ENCODE measurements at places on chromosomes 12 and 14.

GRCh38 chr14:81125536-81125935 is 95.2 kb downstream of the GTF2A1 start:
- no peak for DNase-seq

GRCh38 chr14:90577661-90578282 is 180.9 kb downstream of the CALM1 start:
- no peak for DNase-seq

DNA sequence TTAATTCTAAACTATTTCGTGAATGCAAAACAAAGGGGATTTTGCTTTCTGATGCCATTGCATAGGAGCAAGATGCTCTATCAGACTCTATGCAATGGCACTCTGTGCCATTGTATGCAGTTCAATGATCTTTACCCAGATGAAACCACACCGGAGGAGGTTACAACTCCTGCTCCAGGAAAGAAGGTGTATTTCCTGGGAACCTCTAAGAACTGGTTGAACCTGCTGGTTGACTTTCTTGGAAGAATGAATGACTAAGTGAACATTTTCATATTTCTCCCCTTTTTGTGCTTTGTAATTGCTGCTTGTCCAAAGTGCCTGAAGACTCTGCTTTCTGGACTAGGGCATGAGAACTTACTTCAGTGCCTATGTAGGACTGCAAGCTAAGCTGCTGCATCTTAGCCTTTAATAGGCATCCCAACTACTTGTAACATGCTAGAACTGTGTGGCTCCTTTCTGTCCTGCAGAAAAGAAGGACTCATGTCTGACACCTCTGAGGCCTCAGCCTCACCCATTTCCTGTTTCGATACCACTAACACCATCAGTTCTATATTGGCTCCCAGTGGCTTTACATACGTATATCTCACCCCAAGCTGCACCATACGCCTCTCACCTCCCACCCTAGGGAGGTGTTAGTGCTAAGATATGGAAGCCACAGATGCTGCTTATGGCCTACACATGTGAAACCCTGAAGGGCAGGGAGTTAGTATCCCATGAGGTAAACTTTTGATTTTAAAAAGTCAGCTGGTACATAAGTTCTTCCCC is 193.5 kb upstream of the CNOT2 start:
- DNase-seq, result no peak

- no peak for DNase-seq
These were observed 85.0 kb downstream of the MNAT1 start for GRCh38 chr14:60819575-60819974.

DNA sequence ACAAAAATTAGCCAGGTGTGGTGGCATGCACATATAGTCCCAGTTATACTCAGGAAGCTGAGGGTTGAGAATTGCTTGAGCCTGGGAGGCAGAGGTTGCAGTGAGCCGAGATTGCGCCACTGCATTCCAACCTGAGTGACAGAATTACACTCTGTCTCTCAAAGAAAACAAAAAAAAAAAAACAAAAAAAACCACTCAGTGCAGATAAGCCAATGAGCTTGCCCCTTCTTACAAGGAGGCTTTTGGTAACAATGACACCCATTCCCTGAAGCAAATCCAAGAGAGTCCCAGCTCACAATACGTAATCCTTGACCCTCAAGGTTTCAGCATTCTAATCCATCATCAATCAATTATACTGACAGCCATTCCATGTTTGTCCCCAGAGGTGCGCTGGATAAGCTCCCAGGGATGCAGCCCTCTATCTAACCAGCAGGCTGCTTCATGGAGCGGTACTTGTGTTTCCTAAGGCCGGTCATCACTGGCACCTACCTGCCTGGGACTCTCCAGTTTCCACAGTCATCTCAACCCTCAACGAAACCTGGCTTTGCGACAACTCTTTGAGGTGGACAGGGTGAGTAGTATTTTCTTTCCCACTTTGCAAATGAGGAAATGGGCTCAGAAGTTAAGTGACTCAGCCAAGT is 12.4 kb downstream of the GCN1 start:
- DNase-seq, result no peak

DNA sequence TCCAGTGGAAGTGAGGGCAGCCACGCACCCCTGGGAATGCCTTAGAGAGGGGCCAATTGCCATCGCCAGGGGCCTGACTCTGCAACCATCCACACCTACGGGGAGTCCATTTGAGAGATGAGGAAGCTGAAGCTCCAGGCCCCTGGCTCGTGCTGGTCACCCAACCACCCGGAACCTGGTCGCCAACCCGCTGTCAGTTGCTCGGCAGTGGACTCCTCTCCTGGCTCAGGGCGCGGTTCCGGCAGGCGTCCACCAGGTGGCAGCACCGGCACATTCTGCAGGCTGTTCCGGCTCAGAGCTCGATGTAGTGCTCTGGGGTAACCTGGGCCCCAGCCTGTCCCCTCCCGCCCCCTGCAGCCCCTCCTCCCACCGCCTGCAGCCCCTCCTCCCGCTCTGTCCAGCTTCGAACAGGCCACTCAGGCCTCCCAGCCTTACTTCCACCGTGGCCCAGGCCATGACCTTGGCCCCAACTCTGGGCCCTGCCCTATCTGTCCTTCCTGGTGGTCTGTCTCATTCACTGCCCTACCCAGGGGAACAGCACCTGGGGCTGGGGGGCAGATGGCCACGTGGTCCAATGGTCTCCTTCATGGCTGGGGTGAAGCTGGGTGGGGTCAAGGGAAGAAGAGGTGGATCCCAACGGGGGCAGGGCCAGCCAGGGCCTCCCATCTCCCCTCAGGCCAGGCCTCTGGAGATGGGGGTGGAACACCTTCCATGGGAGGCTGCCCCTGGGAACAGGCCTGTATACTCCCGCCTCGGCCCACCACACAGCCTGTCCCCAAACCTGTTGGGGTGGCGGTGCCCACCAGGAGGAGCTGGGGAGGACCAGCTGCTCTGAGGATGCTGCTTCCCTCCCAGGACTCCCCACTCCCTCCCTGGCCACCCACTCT is 15.7 kb downstream of the SIVA1 start:
- DNase-seq, result peak; percentile 68

DNA sequence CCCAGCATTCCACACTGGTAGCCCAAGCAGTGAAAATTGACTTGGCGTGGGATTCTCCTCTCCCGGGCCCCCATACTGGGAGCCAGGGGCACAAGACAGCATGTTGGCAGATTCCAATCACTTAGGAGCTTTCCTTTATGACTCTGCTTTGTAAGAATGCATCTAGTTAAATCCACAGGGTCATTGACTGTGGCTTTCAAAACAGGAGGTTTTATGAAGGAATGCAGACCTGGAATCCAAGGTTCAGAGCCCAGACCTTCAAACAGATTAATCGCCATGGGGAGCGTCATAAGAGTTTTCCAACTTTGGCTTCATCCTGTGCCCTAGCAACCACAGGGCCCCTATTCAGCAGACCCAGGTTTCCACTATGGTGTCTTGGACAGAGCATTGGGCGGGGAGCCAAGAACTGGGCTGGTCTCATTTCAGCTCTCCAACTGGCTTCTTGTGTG is 76.4 kb upstream of the RMST start:
- DNase-seq, result no peak

- DNase-seq, result no peak
These were observed 34.9 kb downstream of the PPHLN1 start for GRCh38 chr12:42360747-42361403.

- no peak for DNase-seq
These were observed 5.9 kb downstream of the ARL6IP4 start for GRCh38 chr12:122986258-122986871.

DNA sequence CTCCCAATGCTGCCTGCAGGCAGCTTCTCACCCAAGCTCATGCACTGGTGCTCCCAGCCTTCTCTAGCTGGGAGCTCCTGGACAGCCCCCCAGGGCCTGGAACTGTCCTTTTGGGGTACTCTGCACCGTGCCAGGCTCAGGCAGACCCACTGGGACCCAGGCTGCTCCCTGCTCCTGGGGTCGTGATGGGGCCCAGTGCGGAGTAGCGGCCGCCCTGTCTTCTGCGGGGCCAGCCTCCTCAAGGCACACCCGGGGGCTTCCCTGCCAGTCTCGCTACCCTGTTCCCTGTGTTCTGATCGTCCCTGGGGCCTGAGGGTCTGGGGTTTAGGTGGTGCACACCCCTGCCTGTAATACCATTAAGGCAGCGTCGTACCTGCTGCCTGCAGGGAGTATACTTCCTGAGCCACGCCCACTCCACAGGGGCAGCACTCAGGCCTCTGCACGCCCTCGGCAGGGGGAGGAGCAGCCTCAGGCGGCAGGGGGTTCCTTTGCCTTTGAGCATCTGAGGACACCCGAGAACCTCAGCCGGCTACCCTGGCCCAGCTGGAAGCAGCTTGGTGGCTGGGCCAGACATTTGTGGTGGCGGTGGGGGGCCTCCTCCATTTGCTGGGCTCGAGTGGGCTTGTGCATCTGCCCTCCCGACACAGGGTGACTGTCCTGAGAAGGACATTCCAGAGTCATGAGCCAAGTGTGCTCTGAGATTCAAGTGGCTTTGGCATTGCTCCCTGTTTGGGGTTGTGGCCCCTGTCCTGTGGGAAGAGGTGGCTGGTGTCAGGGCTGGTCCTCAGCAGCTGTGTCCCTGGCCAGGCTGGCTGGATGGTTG is 9.2 kb upstream of the CRIP2 start:
- DNase-seq, result no peak

- no peak for DNase-seq
These were observed 284.5 kb downstream of the DPF3 start for GRCh38 chr14:72609205-72609916.

DNA sequence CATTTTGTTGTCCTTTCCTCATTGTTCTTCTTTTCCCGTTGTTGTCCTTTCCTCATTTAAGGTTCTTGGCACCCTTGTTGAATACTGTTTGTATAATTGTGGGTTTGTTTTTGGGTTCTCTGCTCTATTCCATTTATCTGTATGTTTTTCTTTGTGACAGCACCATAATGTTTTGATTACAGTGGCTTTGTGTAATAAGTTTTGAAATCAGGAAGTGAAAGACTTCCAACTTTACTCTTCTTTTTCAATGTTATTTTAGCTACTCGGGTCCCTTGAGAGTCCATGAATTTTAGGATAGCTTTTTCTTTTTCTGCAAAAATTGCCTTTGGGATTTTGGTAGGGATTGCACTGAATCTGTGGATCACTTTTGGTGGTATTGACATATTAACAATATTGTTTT is 28.1 kb downstream of the ETNK1 start:
- DNase-seq, result no peak

- DNase-seq, result no peak
These were observed 78.5 kb downstream of the TMEM117 start for GRCh38 chr12:43914391-43914790.

GRCh38 chr12:75481774-75482173 is 1.2 kb downstream of the GLIPR1 start:
- DNase-seq, result no peak

GRCh38 chr12:6697584-6698351 is 2.8 kb downstream of the PIANP start:
- DNase-seq, result peak; percentile 28

DNA sequence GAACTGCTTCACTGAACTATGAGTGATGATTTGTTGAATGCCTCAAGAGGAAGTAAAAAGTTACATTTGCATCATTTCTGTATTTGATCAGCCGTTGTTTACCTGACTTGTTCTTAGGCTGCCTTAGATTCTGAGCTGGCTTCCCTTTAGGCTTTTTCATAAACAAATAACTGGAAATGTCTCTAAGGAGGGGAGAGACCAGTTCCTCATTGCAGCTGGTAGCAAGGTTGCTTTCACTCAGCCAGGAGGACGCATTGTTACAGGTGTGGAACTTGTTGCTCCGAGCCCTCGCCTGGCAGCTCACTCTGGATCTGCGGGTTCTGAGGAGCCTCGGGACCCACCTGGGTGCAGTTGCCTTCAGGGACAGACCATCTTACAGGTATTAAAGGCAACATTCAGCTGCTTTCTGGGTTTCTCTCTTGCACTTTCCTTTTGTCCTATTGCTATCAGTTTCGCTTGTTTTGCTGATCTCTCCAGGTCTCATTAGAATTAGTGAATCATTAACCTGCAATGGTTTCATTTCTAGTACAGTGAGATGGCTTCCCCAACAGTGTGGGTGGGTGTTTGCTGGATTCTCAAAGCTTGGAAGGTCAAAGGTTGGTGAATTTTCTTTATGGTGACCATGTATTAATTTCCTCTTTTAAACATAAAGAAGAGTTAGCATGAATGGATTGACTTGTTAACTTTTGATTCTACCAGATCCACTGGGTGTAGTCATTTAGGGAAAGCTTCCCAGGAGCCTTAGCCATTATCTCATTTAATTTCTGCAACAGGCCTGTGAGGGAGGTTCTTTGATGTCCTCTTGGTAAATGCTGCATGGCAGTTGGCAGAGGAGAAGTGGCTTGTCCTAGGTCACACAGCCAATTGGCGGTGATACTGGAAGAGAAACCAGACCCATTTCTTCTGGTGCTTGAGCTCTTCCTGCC is at the start of gene PLEKHG7:
Gene PLEKHG7 (plus strand): TSS at position 236 of the 926 bp plus-strand sequence. CDS start 3,643 bp downstream, outside the sequence.
- no peak for DNase-seq

DNA sequence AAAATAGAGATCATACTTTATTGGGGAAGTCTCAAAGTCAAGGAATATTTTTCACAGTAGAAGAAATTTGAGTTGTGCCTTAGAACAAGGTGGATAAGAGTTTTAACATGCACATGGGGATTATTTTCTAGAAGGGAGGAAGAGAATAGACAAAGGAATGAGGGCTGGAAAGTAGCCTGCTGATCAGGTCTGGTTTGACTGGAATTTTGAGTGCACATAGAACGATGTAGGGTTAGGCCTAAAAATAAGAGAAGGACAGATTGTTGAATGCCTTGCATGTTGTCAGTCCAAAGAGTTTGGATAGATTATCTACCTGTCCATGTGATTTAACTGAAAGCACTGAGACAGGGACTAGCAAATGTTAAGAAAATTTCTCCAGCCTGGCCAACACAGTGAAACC is 87.2 kb downstream of the SRGAP1 start:
- no peak for DNase-seq

GRCh38 chr14:94360945-94361565 is 27.3 kb downstream of the SERPINA1 start:
- DNase-seq, result no peak

- no peak for DNase-seq
These were observed 436 bp downstream of the VPS33A start for GRCh38 chr12:122265886-122266229.

DNA sequence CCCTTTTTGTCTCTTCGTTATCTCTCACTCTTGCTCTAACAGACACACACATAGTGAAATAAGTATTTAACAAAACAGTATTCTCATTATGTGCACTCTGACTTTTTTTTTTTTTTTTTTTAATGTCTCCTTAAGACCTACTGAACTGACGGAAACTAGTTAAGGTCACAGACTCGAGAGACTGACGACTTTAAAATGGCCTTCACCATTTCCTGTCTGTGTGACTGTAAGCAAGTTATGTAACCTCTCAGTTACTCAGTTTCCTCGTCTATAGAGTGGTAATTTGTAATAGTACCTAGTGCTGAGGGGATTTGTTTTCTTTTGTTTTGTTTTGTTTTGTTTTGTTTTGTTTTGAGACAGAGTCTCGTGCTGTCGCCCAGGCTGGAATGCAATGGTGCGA is 284.8 kb downstream of the FBXL14 start:
- no peak for DNase-seq

DNA sequence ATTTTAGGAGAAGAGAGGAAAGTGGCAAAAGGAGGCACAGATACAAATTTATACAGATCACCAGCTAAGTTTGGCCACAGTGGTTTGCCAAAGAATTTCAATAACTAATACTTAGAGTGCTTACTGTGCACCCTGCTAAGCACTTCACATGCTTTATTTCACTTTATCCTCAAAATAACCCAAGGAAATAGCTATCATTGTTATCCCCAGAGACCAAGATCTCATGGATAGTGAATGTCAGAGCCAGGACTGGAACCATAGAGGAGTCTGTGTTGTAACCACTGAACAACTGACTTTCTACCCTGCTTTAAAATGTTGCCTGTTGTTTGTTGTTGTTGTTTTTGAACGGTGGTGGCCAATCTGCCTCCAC is 1.3 kb upstream of the TCP11L2 start:
- no peak for DNase-seq

Measured in NCI-H1417 (cell line).